Smooth muscle cell of the pulmonary artery (primary cell): ENCODE measurements at places on chromosomes 6 and 20. TPM values are rescaled to one million over a fixed set of nuclear protein-coding genes. Genes with fewer than 3 reads are reported as not detected.

The NKAPL gene
- total RNA-seq, result 0.96 and 1.7 TPM in 2 replicates

The SLC4A11 gene
- total RNA-seq, result 0.20 and 1.2 TPM in 2 replicates

The EFCAB8 gene
- total RNA-seq, result 0.33 TPM in 1 of 2 replicates, not detected in the other

The THBD gene
- total RNA-seq, result 21.1 and 52.5 TPM in 2 replicates

The RHAG gene
- total RNA-seq, result not detected in 2 replicates

The BMP5 gene
- total RNA-seq, result 0.03 and 1.8 TPM in 2 replicates

The SKIC2 gene
- total RNA-seq, result 66.7 and 73.4 TPM in 2 replicates

The ARFGEF3 gene
- total RNA-seq, result 1.0 and 3.1 TPM in 2 replicates

The CAPN11 gene
- not detected in 2 replicates for total RNA-seq

The RALY gene
- total RNA-seq, result 57.8 and 65.9 TPM in 2 replicates

The OR2H2 gene
- not detected in 2 replicates for total RNA-seq

The PRKN gene
- 1.1 and 3.0 TPM in 2 replicates for total RNA-seq

The OPRL1 gene
- total RNA-seq, result 2.3 and 2.4 TPM in 2 replicates

The ISM1 gene
- under 0.01 and 0.07 TPM in 2 replicates for total RNA-seq

The SLA2 gene
- total RNA-seq, result 0.03 TPM in 1 of 2 replicates, not detected in the other

The SCRT2 gene
- not detected in 2 replicates for total RNA-seq

The COL19A1 gene
- total RNA-seq, result 0.73 and 2.6 TPM in 2 replicates

The ABHD16B gene
- total RNA-seq, result not detected in 2 replicates

The RFX6 gene
- not detected in 2 replicates for total RNA-seq

The OSER1 gene
- total RNA-seq, result 30.6 and 37.1 TPM in 2 replicates

The ULBP3 gene
- total RNA-seq, result 5.1 and 12.5 TPM in 2 replicates

The AKAP12 gene
- 45.4 and 94.6 TPM in 2 replicates for total RNA-seq

The PDYN gene
- total RNA-seq, result not detected in 2 replicates

The BFSP1 gene
- total RNA-seq, result 1.3 and 1.6 TPM in 2 replicates

The APCDD1L gene
- 28.7 and 173 TPM in 2 replicates for total RNA-seq

The ROS1 gene
- 0.07 TPM in 2 replicates for total RNA-seq

The GJA10 gene
- total RNA-seq, result not detected in 2 replicates

The AP5S1 gene
- total RNA-seq, result 18.2 and 19.5 TPM in 2 replicates

The FUCA2 gene
- 41.4 and 43.0 TPM in 2 replicates for total RNA-seq

The TOX2 gene
- total RNA-seq, result 1.4 and 2.2 TPM in 2 replicates

The BMP7 gene
- not detected in 2 replicates for total RNA-seq

The CHRNA4 gene
- total RNA-seq, result not detected in 2 replicates

The AVP gene
- total RNA-seq, result not detected in 2 replicates

The JPH2 gene
- 2.2 and 5.6 TPM in 2 replicates for total RNA-seq

The ECT2L gene
- 0.07 TPM in 1 of 2 replicates, not detected in the other for total RNA-seq

The CRNKL1 gene
- total RNA-seq, result 20.1 and 27.4 TPM in 2 replicates

The GTSF1L gene
- not detected in 2 replicates for total RNA-seq

The RBPJL gene
- total RNA-seq, result not detected in 2 replicates

The CLIC5 gene
- under 0.01 TPM in 1 of 2 replicates, not detected in the other for total RNA-seq

The XPO5 gene
- total RNA-seq, result 23.3 and 36.7 TPM in 2 replicates

The POM121L2 gene
- not detected in 2 replicates for total RNA-seq

The SMOC2 gene
- total RNA-seq, result 0.13 TPM in 1 of 2 replicates, not detected in the other

The MUC21 gene
- not detected in 2 replicates for total RNA-seq

The LTB gene
- not detected in 2 replicates for total RNA-seq

The TBC1D32 gene
- 15.2 and 18.1 TPM in 2 replicates for total RNA-seq

The PTGIS gene
- 121 and 154 TPM in 2 replicates for total RNA-seq

The ASIP gene
- total RNA-seq, result not detected in 2 replicates

The HRH3 gene
- total RNA-seq, result not detected in 2 replicates
